ENCODE measurements at places on chromosomes 5 and 9.

DNA sequence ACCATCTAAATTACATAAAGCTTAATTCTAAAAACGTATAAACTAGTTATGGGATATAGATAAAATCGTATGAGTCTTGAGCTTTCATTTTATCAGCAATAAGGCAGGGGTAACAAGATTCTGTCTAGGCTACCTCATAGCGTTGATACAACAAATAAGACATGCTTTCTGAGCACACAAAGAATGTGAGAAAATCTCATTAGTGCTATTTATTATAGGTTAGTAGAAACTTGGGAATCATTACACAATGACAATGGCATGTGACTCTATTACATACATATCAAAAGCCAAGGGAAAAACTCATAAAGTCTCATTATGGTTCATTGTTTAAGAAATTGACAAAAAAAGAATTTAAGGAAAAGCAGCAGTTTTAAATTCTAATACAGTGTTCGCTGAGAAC is 448.6 kb downstream of the PLK2 start:
- no peak for DNase-seq

DNA sequence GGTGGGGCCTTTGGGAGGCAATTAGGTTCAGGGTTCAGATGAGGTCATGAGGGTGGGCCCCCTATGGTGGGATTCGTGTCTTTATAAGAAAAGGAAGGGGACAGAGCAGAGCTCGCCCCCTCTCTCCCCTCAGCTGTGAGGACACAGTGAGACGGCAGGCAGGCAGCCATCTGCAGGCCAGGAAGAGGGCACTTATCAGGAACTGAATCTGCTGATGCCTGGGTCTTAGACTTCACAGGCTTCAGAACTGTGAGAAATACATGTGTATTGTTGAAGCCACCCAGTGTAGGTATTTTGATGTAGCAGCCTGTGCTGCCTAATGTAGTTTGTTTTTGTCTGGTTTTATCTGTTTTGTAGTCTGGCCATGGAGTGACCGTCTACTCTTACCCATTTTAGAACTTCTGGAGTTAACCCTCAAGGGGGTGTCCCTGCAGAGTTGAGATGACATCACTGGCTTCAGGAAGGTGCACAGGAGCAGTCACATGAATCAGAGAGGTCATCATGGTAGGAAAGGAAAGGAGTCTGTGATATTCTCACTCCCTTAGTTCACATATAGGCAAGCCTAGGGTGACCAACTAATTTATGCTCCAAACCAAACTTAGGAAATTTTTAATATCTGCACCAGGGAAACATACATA is 71.0 kb downstream of the LRRC70 start:
- DNase-seq = no peak

DNA sequence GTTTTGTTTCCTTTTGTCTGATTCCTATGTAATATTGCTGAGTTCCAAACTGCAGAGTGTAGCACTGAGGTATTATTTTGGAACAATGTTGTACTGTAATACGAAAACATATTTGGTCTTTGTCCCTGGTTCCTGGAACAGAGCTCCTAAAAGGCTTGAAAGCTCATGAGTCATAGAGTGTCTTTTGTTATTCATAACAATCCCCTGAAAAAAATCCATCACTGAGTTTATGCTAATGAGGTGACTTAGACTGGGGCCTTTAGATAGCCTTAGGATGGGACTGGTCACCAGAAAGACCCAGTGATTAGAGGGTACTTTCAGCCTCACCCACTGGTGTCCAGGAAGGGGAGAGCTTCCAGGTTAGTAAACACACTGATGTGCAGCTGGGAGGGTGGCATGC is 132.7 kb upstream of the POU5F2 start:
- no peak for DNase-seq

GRCh38 chr9:19387317-19387716 is 7.3 kb upstream of the RPS6 start:
- DNase-seq = no peak

GRCh38 chr9:82090046-82090445 is 101.5 kb downstream of the SPATA31D1 start:
- DNase-seq = no peak
